ENCODE measurements at places on chromosomes 4 and X.
A peak's percentile ranks its signal among the peaks of the same experiment; 100 is the strongest.

- no peak for DNase-seq
These were observed 2.3 kb downstream of the FHDC1 start for GRCh38 chr4:152938237-152938947.

GRCh38 chr4:168598191-168598590 lies 101.3 kb downstream of the PALLD start:
- no peak for DNase-seq

GRCh38 chrX:111041018-111041462 lies 55.0 kb upstream of the PAK3 start:
- DNase-seq = peak; percentile 42

DNA sequence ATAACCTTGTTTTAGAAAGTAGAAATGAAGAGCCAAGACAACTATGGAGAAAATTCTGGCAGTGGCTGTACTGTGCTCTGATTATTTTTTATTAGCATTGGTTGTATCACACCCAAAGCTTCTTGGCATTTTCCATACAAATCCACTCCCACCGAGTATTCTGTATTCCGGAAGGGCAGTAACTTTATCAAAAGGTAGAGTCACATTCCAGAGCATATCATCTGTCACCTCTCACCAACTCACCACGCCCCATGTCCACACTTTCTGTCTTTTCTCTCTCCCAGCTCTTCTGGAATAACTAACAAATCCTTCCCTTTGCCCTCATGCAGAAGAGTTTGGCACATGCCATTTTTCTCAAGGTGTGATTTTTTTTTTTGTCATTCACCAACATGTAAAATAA lies 52.7 kb downstream of the CORIN start:
- no peak for DNase-seq

GRCh38 chrX:68719904-68720614 lies 72.6 kb downstream of the STARD8 start:
- no peak for DNase-seq

DNA sequence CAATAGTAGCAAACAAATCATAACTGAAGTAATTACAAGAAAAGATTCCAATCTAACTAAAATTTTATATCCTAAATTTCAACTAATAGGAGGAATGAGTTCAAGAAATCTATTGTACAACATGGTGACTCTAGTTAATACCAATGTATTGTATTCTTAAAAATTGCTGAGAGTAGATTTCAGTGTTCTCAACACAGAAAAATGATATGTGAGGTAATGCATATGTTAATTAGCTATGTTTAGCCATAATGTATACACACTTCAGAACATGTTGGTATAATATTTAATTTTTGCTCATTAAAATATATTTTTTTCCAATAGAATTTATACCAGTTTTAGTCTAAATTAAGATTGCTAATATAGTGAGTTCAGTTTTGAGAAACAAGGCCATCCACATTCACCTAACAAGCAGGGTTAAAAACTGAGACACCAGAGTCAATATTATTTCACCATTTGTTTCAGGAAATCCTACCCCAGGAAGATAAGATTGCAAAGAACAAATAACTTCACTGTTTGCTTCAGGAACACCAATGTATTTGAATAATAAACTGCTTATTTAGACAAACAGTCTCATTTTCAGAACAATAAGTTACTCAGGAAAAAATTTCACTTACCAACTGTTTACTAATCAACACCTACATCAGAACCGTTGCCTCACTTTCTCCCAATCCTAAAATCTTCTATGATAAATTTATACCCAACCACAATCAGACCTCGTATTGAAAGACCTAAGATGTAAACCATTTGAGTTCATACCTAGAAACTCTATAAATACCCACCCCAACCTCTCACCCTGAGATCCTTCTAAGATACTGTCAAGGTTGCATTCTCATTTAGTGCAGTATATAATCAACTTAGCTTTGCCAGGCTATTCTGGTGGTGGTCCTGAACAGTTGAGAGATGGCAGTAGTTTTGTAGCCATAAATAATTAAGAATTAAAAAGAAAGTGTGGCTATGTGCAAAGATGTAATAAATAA lies 132.8 kb downstream of the MAB21L2 start:
- DNase-seq = no peak

DNA sequence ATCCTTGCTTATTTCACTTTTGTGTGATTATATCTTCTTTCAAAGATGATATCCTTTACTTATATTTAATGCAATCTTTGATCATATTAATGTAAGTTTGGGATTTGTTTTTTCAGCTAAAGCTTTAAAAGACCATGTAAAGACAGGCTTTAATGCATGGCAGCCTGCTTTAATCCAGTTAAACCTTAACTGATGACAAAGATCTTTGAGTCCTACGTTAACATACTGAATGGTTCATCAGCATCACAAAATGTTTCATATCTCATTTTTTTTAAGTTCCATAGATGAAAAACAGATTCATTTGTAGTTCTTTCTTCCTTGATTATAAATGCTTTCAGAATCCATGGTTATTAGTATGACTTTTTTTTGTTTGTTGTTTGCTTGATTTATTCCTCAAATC lies 1102.8 kb downstream of the FSTL5 start:
- no peak for DNase-seq

- no peak for DNase-seq
These were observed 20.2 kb downstream of the SLIT2 start for GRCh38 chr4:20271950-20272349.

GRCh38 chr4:26878794-26879391 lies 18.3 kb downstream of the STIM2 start:
- DNase-seq = peak; percentile 56

DNA sequence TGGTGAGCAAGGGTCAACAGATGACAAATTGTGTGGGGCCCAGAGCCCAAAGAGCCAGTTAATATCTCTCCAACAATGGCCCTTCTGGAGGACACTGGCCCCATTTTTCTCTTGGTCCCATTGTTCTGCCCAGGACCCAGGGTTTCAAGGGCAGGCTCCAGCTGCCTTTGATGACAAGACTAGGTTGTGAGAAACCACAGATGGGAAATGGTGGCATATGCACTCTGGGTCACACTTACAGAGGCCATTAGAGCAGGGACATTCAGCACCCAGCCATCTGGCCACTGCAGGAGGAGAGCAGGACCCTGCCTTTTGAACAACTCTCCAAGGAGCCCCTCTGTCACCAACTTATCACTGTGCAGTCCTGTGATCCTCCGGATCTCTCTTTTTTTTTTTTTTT lies 49.7 kb upstream of the KIAA1210 start:
- DNase-seq = no peak

DNA sequence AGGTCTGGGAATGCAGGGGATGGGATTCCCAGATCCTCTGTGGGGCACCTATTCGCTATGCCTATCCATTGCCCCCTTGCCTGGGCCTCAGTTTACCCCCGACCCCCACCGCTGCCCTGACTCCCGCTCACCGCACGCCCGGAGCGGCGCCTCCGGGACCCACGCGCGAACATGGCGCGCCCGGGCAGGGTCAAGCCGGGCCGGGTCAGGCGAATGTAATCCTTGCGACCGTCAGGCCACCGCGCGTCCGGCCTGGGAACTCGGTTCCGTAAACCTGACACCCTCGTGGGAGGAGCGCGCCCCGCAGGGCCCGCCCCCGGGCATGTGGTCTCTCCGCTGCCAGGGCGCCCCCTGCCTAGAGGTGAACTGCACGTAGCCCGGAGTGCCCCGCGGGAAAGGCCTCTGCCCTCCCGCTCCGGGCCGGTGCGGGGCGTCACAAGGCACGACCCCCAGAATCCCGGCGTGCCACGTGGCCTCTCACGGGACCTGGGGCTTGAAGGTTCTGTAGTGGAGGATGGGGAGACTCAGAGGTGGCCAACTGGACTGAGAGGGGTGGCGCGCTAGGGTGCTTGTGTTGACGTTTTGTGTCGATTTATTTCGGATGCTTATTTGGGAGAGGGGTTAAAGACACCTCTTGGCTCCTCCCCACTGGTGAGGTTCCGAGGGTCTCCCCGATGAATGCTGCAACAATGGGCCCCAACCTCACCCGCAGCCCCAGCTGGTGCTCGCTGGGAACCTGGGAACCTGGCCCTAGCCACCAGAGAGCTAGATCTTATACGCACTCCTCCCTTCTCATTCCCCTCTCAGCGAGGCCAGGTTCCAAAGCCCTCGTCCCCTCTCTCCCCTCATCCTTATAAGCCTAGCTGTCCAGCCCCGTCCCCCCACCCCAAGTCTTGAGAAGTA lies at the start of gene PRICKLE3:
PRICKLE3 (minus strand) TSS at position 249 of the 903 bp plus-strand sequence; CDS start at position 173, 76 bp downstream.
- DNase-seq = peak; percentile 76

Data from CD4-positive, alpha-beta T cell treated with Interleukin-10 for 1 hour (primary cell).